ENCODE measurements at places on chromosomes 2 and 18.
A peak's percentile ranks its signal among the peaks of the same experiment; 100 is the strongest.

GRCh38 chr18:34866739-34867138 lies 156.6 kb downstream of the DTNA start:
- DNase-seq: peak; percentile 57

GRCh38 chr2:82525744-82526143 lies 1933.3 kb downstream of the SUCLG1 start:
- DNase-seq: no peak

DNA sequence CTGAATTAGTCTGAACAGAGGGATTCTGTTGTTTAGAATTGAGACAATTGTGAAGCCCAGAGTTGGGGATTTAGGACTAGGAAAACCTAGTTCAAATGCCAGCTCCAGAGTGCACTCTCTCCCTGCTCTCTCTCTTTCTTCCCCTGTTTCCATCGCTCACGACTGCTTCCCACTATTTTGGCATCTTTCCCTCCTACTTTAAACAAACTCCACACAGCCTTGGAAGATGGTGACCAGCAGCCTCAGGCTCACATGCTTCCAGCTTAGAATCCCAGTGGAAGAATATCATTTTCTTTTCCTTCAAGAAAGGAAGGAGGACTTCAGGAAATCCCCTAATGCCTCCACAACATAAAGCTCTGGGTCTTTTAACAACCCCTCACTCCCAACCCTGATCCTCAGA lies 6.1 kb upstream of the DNMT3A start:
- peak; percentile 32 for DNase-seq

DNA sequence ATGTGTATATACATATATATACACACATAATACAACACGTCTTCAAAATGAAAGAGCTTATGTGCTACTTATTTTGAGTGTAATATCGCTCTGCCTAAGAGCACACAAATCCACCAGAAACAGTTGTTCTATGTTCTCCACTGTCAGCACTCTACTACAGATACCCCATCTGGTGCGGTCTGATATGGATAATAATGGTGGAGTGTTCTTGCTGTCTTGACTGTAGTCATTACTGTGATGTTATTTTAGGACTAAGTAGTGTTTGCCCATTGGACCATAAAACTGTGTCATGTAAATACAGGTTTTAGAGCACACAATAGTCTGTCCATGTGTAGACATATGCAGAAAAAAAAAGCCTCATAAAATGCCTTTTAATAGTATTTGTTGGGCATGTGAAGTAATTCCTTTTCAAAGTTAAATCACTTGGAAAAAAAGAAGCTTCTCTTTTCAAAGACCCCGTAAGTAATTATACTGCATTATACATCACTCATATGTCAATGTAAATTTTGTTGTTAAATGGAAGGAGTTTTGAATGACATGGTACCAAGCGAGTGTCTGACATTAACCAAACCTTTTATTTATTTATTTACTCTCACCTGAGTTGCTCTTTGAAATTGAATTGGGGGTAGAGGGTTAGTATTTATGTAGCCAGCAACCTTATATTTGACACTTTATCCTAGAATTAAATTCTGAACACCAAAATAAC lies 1249.2 kb upstream of the ZEB2 start:
- DNase-seq: no peak

DNA sequence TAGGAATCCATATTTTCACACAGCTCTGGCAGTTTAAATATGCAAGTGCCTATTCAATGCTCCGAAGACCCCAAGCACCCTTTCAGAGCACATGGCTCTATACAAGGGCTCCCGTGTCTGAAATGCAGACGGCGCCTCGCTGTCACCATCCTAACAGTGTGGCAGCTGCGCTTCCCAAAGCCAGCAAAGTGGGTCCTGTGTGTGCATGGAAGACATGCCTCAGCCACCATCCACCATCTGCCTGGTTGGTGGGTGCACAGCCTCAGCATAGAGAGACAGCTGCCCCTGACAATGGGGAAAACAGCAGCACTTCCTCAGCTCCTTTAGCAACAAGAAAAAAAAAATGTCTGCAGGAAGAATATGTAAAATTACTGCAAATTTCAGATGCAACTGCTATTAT lies 218.1 kb downstream of the SP3 start:
- DNase-seq: no peak

GRCh38 chr2:200482194-200482593 lies 27.7 kb downstream of the KCTD18 start:
- DNase-seq: no peak

GRCh38 chr2:99824758-99825157 lies 317.6 kb downstream of the AFF3 start:
- no peak for DNase-seq

- no peak for DNase-seq
These were observed 635 bp downstream of the SETBP1 start for GRCh38 chr18:44681076-44681970.

GRCh38 chr2:239438995-239439753 lies 38.4 kb upstream of the HDAC4 start:
- DNase-seq: no peak

GRCh38 chr2:133943108-133943507 lies 310.8 kb upstream of the MGAT5 start:
- DNase-seq: no peak

GRCh38 chr18:23317975-23318675 lies 135.0 kb upstream of the RIOK3 start:
- DNase-seq: peak; percentile 72

DNA sequence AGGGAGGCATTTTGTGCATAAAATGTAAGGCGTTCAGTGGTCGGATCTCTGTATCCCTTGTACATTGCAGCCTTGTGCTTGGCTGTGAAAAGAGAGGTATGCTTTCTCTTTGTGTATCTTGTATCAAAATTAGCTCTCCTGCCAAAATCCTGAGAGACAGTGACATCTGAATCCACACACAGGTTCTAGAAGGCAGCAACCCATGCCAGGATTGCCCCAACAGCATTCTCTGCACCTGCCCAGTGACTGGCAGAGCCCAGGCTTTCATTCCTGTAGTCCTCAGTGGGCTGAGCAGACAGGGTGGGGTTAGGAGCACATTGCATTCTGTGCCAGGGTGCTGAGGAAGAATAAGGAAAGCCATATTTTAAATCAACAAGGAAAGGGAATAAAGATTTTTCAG lies 740.3 kb upstream of the RAB6C start:
- no peak for DNase-seq

DNA sequence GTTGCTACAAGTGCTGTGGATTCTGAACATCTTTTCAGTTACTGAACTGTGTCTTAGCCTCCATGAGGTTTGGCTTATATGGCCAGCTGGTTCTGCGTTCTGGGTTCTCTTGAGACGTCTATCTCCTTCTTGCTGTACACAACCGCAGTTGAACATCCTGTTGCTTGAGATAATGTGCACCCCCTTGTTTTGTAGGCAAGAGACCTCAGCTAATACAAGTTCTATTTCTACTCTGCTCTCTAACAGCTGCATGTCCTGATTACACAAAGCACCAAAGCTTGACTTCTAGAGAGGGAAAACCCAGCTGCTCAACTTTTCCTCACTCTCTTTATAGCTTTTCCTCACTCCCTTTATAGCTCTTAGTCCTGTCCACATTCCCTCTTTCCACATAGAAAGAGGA lies 176.0 kb downstream of the LTBP1 start:
- no peak for DNase-seq

DNA sequence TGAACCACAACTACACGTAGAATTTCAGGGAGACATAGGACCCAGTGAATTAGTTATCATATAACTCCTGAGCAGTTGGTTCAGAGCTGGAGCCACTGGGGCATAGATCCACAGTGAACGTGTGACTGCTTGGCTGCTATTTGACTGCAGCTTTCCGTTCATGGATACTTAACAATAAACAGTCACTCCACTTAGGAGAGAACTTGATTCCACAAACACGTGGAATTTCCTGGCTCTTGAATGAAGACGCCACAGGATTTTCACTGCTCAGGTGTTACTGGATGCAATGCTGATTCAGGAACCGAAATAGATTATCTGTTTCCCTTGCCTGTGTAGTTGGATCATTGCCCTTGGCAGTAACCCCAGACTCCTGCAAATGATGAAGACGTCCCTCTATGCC lies 679.1 kb upstream of the ZEB2 start:
- no peak for DNase-seq

- DNase-seq: peak; percentile 78
These were observed 71.7 kb downstream of the TPGS2 start for GRCh38 chr18:36757081-36757480.

- DNase-seq: peak; percentile 95
These were observed 11.6 kb upstream of the BOK start for GRCh38 chr2:241546771-241547498.

- no peak for DNase-seq
These were observed 3.5 kb downstream of the GPR75 start for GRCh38 chr2:53856272-53856671.

- DNase-seq: no peak
These were observed 8.5 kb upstream of the ANKRD62 start for GRCh38 chr18:12085136-12085535.

DNA sequence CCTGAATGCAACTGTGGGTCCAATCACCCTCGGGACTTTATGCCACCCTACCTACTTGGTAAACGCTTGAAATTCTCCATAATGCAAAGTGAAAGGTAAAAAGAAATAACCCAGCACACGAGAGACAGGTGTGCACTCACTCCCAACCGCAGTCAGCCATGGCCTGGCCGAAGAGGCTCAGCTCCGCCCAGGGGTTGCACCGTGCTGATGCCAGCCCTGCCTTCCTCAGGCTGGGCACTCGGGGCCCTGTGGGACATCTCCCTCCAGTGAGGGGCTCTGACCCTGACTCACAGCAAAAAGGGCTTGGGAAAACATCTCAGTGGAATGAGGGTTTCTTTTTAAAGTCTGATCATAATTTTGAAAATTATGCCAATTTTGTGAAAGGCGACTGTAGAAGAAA lies 13.3 kb downstream of the SLC66A2 start:
- DNase-seq: no peak

GRCh38 chr2:121699421-121700333 lies 37.0 kb downstream of the NIFK start:
- peak; percentile 92 for DNase-seq

DNA sequence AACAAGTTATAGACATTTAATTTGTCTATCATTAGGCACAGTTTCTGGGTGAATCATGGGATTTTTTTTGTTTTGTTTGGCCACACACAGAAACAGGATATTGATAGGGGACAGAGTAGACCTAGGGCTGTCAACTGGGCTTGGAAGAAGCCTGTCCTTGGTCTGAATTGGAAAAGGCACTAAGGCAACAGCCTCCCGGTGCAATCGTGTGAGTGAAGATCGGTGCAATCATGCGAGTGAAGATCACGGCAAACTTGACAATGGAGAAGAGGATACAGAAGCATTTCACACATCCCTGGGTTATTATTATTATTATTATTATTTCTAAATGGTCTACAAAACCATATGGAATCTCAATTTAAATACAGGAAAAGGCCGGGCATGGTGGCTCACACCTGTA lies 94.5 kb downstream of the ACKR3 start:
- no peak for DNase-seq

DNA sequence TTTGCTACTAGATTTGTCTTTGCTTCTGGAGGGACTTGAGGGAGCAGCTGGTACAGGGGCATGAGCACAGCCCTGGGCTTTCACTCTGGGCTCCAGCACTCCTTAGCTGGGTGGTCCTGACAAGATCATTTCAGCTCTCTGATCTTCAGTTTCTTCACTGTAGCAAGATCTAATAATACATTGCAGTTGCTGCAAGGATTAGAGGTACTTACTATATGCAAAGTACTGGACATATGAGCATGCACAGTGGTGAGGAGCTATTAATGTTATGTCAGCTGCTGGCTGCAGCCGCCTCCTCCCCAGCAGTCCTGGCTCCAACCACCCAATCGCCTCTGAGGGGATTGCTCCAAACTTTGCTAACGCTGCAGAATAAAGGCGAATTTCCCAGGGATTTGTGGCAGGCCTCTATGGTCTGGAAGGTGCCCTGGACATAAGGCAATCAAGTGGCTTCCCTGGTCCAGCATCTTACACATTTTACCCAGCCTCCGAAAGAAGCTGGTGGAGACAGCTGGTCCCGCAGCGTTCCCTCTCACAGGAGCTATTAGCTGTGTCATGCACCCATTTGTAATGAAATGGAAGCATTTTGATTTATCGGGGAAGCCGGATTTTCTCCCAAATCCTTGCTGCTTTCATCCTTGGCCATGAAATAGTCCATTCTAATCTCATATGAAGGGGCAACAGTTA lies 96.7 kb downstream of the RHOB start:
- DNase-seq: no peak

GRCh38 chr2:86107031-86107430 lies 996 bp downstream of the PTCD3 start:
- DNase-seq: peak; percentile 14

GRCh38 chr2:171564463-171564862 lies 42.2 kb downstream of the CYBRD1 start:
- DNase-seq: no peak

DNA sequence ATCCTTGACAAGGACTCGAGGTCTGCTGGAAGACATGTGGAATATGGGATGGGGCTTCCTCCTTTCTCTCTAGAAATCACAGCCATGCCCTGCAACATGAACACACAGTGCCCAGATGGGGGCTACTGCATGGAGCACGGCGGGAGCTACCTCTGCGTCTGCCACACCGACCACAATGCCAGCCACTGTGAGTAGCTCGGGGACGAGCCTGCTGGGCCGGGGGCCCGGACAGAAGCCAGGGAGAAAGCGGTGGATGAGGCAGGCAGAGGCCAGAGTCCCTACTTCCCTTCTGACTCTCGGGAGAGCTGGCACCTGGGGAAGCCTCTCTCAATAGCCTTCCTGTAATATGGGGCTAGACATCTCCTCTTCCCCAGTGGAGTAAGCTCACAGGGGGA lies 50.5 kb downstream of the SNED1 start:
- no peak for DNase-seq

DNA sequence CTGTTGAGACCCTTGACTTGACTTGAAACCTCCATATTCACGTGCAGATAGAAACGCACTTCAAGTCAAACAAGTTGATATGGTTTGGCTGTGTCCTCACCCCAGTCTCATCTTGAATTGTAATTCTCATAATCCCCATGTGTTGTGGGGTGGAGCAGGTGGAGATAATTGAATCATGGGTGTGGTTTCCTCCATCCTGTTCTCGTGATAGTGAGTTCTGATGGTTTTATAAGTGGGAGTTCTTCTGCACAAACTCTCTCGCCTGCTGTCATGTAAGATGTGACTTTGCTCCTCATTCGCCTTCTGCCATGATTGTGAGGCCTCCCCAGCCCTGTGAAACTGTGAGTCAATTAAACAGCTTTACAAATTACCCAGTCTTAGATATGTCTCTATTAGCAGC lies 21.4 kb downstream of the SLC3A1 start:
- DNase-seq: no peak

- peak; percentile 5 for DNase-seq
These were observed 171.3 kb downstream of the ARHGAP15 start for GRCh38 chr2:143300536-143300935.

DNA sequence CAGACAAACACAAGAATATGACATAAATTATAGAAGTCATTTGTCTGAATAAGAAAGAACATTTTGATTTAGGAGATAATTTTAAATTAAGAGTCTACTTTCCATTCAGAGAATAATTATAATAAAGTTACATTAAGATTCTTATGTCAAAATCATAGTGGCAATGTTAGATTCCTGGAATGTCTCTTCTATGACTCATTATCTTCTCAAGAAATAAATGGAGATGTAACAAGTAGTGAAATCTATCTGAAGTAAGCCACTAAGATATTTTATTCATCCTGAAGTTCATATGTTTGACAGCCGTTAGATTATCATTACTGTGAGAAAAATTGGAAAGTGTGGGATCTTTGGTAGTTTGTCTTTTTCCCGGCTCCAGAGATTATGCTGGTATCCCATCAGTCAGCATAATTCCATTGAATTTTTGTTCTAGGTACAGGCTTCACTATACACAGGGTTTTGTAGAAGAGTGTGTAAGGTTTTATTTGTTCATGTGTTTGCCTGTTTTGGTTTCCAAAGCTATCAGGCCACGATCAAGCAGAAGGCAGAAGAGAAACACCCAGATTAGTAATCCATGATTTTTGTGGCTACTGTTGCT lies 1246.6 kb upstream of the LRRTM1 start:
- DNase-seq: peak; percentile 58
